ENCODE measurements at places on chromosomes 1 and 21.

- no peaks in the 10 kb centered on the region for H3K36me3 ChIP-seq
- no peak overlapping the region for H3K4me3 ChIP-seq
- no peak for DNase-seq
- no peak overlapping the region for H3K27ac ChIP-seq
Measured at GRCh38 chr1:173064011-173064410, 13.3 kb upstream of the TNFSF18 start.

GRCh38 chr1:7250176-7250575 is 464.9 kb downstream of the CAMTA1 start:
- no peaks in the 10 kb centered on the region for H3K4me1 ChIP-seq
- no peaks in the 10 kb centered on the region for H3K36me3 ChIP-seq

GRCh38 chr1:212973899-212974298 is 23.6 kb downstream of the VASH2 start:
- no peak overlapping the region for H3K27ac ChIP-seq
- H3K4me1 ChIP-seq: peaks cover 2% of the 10 kb centered on the region
- H3K27me3 ChIP-seq: peaks cover 6% of the 10 kb centered on the region
- DNase-seq: no peak
- no peaks in the 10 kb centered on the region for H3K36me3 ChIP-seq

GRCh38 chr21:24590261-24590660 is 1017.0 kb downstream of the MRPL39 start:
- H3K4me3 ChIP-seq: no peak overlapping the region
- no peaks in the 10 kb centered on the region for H3K27me3 ChIP-seq

DNA sequence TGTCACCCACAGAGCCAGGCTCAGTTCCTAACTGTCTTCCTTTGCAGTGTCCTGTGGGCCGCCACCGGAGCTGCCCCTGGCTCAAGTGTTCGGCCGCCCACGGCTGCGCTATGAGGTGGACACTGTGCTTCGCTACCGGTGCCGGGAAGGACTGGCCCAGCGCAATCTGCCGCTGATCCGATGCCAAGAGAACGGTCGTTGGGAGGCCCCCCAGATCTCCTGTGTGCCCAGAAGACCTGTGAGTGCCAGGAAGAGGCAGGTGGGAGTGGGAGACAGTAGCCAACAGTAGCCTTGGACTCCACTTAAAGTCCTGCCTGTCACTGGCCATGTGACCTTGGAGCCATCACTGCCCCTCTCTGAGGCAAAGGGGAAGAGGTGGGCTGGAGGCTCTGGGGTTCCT is 16.6 kb downstream of the BCAN start:
- no peak for DNase-seq
- no peak overlapping the region for H3K4me3 ChIP-seq
- peaks cover 32% of the 10 kb centered on the region for H3K27me3 ChIP-seq
- peaks cover 41% of the 10 kb centered on the region for H3K4me1 ChIP-seq

DNA sequence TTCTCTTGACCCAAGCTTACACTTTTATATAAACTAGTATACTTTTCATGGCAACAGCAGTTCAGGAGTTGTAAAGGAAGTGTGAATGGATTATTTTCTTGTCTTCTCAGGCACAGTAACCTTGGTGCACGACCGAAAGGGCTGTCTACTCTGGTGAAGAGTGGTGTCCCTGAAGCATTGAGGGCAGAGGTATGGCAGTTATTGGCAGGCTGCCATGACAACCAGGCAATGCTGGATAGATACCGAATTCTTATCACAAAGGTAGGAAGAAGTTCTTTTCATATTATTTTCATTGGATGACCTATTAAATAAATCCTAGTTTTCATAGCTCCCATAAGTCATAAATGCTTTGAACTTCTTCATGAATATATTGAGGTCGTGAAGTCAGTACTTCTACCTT is 53.9 kb upstream of the GPR52 start:
- no peaks in the 10 kb centered on the region for H3K27me3 ChIP-seq
- peaks cover 4% of the 10 kb centered on the region for H3K4me1 ChIP-seq
- H3K27ac ChIP-seq: no peak overlapping the region
- no peak for DNase-seq
- peaks cover 9% of the 10 kb centered on the region for H3K36me3 ChIP-seq
- H3K4me3 ChIP-seq: no peak overlapping the region

DNA sequence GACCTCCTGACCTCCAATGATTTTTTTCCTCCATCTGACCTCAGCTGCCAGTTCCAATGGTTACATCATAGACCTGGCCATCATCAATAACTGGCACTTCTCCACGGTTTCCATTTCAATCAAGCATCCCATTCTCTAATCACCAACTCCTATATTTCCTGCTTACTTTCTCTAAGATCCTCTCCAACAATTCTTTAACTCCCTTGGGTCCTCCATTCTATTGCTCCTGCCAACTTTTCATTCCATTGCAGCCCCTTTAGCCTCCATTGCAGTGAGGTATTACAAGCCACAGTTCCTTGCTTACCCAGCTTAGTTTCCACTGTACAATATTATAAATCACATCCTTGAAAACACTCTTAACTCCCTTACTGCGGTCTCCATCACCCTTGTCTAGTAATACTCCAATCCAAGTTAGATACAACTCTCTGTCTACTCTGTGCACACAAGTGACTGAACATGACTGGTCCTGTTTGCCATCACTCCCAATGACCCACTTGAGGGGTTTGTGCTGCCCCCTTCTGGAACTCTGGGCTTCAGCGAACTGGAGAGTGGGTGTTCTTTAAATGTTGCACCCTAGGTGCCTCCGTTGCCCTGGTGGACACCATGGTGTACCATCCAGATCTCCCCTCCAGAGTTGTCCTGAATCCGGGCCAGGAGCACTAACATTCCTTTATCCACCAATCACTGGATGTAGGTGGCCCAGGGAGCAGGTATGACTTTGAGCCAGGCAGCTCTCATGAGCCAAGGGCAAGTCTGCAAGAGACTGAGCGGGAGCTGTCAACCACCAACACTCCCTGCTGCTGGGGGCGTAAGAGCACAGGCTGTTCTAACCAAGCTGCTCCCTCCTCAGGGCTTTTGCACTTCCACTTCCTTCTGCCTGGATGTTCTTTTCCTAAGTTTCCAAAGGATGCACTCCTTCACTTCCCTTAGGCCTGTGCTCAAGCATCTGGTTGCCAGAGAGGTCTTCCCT is 3.7 kb upstream of the FNDC7 start:
- peaks cover 25% of the 10 kb centered on the region for H3K4me1 ChIP-seq
- H3K27me3 ChIP-seq: peaks cover 13% of the 10 kb centered on the region
- DNase-seq: peak; percentile 53
- H3K36me3 ChIP-seq: no peaks in the 10 kb centered on the region
- no peak overlapping the region for H3K4me3 ChIP-seq

DNA sequence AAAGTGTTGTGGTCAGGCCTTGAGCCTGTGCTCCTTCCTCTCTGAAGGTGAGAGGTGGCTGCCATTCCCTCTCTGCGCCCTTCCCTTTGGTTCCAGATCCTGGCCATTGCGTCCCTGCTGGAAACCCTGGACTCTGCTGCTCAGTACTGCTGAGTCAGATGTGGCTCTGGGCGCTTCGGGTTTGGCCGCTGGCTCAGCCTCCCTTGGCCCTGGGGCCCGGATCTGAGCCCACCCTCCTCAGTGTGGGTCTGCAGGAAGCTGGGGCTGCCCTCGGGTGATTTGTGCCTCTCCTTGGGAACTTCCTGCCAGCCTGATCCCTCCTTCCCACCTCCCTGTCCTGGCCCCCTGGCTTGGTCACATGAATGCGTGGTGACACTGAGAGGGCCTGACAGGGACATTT is 32.2 kb downstream of the QSOX1 start:
- H3K27me3 ChIP-seq: no peaks in the 10 kb centered on the region
- H3K4me1 ChIP-seq: peaks cover 5% of the 10 kb centered on the region
- DNase-seq: no peak
- no peak overlapping the region for H3K27ac ChIP-seq
- no peak overlapping the region for H3K4me3 ChIP-seq

DNA sequence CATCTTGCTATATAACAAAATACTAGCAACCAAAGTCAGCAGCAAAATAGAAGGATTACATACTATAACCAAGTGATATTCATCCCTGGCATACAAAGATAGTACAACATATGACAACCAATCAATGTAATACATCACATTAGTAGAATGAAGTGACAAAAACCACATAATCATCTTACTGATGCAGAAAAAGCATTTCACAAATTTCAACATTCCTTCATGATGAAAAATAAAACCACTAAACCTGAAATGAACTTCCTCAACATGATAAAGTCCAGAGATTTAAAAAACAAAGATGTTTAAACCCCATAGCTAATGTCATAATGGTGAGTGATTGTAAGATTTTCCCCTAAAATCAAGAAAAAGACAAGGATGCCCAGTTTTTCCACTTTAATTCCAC is 18.6 kb downstream of the RO60 start:
- peaks cover 80% of the 10 kb centered on the region for H3K36me3 ChIP-seq
- H3K27me3 ChIP-seq: no peaks in the 10 kb centered on the region
- H3K4me3 ChIP-seq: no peak overlapping the region
- H3K27ac ChIP-seq: no peak overlapping the region
- no peak for DNase-seq
- H3K4me1 ChIP-seq: peaks cover 2% of the 10 kb centered on the region

GRCh38 chr21:45623436-45623835 is 20.1 kb upstream of the PCBP3 start:
- no peaks in the 10 kb centered on the region for H3K4me1 ChIP-seq
- peaks cover 31% of the 10 kb centered on the region for H3K27me3 ChIP-seq
- H3K27ac ChIP-seq: no peak overlapping the region
- DNase-seq: no peak
- H3K4me3 ChIP-seq: no peak overlapping the region

DNA sequence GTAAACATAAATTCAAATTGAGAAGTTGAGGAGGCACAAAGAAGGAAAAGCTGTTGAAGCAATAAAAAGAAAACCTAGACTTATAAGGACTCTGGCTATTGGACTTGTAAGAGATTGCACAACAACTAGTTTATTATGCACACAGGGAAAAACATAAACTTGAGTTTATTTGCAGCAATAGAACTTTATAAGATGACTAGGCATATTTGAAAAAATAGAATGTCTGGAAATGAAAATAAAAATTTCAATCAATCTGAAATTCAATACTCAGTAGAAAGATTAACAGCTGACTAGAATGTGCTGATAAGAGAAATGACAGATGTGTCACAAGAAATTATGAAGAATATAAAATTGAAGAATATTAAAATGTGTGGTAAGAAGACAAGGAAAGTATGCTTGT is 505.4 kb upstream of the ZP4 start:
- H3K4me1 ChIP-seq: no peaks in the 10 kb centered on the region
- DNase-seq: no peak
- H3K27ac ChIP-seq: no peak overlapping the region
- no peak overlapping the region for H3K4me3 ChIP-seq
- H3K27me3 ChIP-seq: no peaks in the 10 kb centered on the region
- no peaks in the 10 kb centered on the region for H3K36me3 ChIP-seq

GRCh38 chr1:63731117-63732043 is 42.4 kb upstream of the ROR1 start:
- H3K4me1 ChIP-seq: no peaks in the 10 kb centered on the region
- no peak for DNase-seq
- H3K27ac ChIP-seq: no peak overlapping the region
- H3K27me3 ChIP-seq: peaks cover 12% of the 10 kb centered on the region
- H3K4me3 ChIP-seq: no peak overlapping the region
- no peaks in the 10 kb centered on the region for H3K36me3 ChIP-seq

- no peaks in the 10 kb centered on the region for H3K36me3 ChIP-seq
- H3K4me3 ChIP-seq: no peak overlapping the region
- DNase-seq: peak; percentile 72
- peaks cover 7% of the 10 kb centered on the region for H3K4me1 ChIP-seq
- H3K27ac ChIP-seq: no peak overlapping the region
Measured at GRCh38 chr1:153796786-153797659, 21.8 kb downstream of the SLC27A3 start.

DNA sequence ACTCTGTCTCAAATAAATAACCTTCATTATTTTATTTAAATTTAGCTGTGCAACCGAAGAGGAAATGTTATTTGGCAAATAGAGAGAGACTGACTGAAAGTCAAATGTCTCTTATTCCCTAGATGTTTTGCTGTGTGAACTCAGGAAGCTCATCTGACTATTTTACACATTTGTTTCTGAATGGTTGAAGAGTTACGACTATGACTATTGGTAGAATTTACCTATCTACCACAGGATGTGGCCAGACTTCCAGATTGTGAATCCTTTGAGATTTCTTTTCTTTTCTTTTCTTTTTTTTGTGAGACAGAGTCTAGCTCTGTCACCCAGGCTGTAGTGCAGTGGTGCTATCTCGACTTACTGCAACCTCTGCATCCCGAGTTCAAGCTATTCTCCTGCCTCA is 5.3 kb upstream of the SDE2 start:
- no peaks in the 10 kb centered on the region for H3K27me3 ChIP-seq
- H3K36me3 ChIP-seq: no peaks in the 10 kb centered on the region
- H3K27ac ChIP-seq: no peak overlapping the region
- H3K4me1 ChIP-seq: peaks cover 33% of the 10 kb centered on the region
- no peak for DNase-seq

- H3K4me1 ChIP-seq: no peaks in the 10 kb centered on the region
- H3K36me3 ChIP-seq: no peaks in the 10 kb centered on the region
- DNase-seq: no peak
- H3K4me3 ChIP-seq: no peak overlapping the region
- H3K27me3 ChIP-seq: no peaks in the 10 kb centered on the region
- no peak overlapping the region for H3K27ac ChIP-seq
Measured at GRCh38 chr1:54549181-54549924, 1.3 kb downstream of the ACOT11 start.

GRCh38 chr1:218573925-218574324 is 228.8 kb downstream of the TGFB2 start:
- H3K4me3 ChIP-seq: no peak overlapping the region
- H3K27ac ChIP-seq: no peak overlapping the region
- no peaks in the 10 kb centered on the region for H3K27me3 ChIP-seq
- no peaks in the 10 kb centered on the region for H3K4me1 ChIP-seq
- H3K36me3 ChIP-seq: no peaks in the 10 kb centered on the region

DNA sequence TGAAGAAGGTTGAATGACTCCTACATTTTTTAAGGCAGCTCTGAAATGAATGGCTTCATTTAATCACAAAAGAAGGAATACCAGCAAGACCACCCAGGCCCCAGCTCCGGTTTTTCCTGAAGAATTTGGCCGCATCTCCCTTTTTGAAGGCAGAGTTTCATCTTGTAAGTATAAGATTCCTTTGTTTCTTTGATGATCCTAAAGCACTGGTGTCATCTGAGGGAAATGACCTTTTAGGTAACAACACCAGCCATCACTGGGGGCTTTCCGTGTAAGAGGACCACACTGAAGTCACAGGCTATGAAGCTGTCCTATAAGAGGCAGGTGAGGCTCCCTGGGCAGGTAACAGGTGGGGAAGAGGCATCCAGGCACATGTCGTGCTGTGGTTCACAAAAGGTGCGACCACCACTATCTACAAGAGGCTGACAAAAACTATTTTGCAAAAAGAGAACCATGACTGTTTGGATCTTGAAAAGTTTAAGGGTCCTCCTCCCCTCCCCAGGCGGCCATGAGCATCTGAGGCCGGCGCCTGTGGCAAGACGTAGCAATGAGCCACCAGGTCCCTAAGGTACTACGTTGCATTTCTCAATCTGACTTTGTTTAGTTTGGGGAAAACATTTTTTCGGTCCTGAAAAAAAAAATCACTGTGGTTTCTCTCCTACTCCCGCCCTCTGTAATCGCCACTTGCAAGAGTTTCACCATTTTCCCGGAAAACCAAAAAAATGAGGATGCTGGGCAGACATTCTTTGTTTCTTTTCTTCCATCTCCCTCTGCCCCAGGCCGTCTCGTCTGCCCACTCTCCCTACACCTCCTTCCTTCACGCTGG is 46.3 kb upstream of the IRF2BP2 start:
- H3K4me3 ChIP-seq: no peak overlapping the region
- peaks cover 17% of the 10 kb centered on the region for H3K4me1 ChIP-seq
- H3K27me3 ChIP-seq: peaks cover 4% of the 10 kb centered on the region
- no peak for DNase-seq
